Stimulated activated CD4-positive, alpha-beta T cell treated with anti-CD3 and anti-CD28 coated beads, Interleukin-4, amount 100 ng/mL, for 48 hours (primary cell): ENCODE measurements at places on chromosomes 7 and 10.

DNA sequence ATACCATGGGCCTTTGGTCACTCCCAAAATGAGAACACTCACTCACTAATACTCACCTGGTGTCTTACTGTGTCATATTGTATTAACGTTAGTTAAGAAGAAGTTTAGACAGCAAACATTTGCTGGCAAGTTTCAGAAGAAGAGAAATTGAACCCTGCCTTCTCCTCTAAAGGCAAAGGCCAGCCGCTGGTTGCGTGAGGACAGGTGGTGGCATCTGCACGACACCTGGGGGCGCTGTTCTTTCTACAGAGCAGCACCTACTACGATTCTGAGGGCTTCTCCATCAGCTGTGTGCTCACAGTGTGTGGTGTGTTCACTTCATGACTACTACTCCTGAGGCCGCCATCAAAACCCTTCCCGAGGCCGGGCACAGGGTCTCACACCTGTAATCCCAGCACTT is 17.9 kb upstream of the CLEC2L start:
- peak; percentile 8 for DNase-seq

- no peak for DNase-seq
These were observed 47.4 kb upstream of the CHST3 start for GRCh38 chr10:71916827-71917226.

DNA sequence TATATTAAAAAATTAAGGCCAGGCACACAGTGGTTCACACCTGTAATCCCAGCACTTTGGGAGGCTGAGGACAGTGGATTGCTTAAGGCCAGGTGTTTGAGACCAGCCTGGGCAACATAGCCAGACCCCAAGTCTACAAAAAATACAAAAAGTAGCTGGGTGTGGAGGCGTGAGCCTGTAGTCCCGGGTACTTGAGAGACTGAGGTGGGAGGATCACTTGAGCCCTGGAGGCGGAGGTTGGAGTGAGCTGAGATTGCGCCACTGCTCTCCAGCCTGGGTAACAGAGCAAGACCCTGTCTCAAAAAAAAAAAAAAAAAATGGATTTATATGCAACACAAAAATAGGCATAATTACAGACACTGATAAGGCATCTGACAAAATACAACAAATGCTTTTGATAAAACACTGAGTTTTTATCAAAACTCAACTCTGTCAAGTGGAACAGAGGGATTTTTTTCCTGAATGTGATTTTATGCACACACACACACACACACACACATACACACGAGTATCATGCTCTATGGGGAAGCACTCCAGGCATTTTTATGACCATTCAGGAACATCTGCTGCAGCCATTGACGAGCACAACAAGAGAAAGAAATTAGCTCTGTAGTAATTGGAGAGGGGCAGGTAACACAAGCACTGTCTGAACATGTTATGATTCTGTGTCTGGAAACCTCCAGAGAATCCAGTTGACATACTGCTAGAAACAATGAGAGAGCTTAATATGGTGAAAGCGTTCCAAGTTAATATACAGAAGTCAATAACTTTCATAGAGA is 193.1 kb downstream of the WDR37 start:
- no peak for DNase-seq

- no peak for DNase-seq
These were observed 4.3 kb downstream of the FBXL15 start for GRCh38 chr10:102424916-102425315.

- no peak for DNase-seq
These were observed 92.2 kb downstream of the GATA3 start for GRCh38 chr10:8146650-8147049.
